A673 (cell line): ENCODE measurements at places on chromosomes 16 and 17. TPM values are rescaled to one million over a fixed set of nuclear protein-coding genes. Genes with fewer than 3 reads are reported as not detected.

Gene TNFRSF13B
- total RNA-seq: not detected in 2 replicates

Gene MYO15A
- total RNA-seq: 0.28 and 0.44 TPM in 2 replicates

Gene TBC1D3B
- 5.0 and 5.1 TPM in 2 replicates for total RNA-seq

Gene TMC6
- 21.2 and 22.9 TPM in 2 replicates for total RNA-seq

Gene TMEM88
- 1.7 and 3.0 TPM in 2 replicates for total RNA-seq

Gene DBNDD1
- 24.6 and 31.9 TPM in 2 replicates for total RNA-seq

Gene ALDOA
- 1,552 and 1,729 TPM in 2 replicates for total RNA-seq

DNA sequence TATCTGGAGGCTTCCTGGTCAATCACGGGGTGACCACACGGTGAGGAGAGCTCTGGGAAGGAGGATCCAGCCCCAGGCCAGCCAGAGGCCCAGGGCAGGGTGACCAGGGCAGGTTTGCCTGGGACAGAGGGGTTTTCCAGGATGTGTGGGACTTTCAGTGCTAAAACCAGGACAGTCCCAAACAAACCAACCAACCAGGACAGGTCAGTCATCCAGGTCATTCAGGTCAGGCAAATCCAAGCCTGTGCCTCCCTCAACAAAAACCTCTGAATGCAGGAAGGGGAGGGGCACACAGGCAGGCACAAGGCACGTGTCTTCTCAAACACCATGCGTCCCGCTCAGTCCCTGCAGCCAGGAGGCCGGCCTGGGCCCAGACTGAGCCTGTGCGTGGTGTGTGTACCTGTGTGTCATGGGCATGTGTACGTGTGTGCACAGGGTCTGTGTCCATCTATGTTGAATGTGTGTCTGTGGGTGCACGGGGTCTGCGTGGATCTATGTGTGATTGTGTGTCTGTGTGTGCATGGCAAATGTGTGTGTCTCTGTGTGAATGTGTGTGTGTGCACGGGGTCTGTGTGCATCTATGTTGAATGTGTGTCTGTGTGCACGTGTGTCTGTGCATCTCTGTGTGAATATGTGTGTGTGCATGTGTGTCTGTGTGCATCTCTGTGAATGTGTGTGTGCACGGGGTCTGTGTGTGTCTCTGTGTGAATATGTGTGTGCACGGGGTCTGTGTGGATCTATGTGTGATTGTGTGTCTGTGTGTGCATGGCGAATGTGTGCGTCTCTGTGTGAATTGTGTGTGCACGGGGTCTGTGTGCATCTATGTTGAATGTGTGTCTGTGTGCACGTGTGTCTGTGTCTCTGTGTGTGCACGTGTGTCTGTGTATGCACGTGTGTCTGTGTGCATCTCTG is 78.9 kb downstream of the RTN4RL1 start:
- no peak for DNase-seq
- peaks cover 13% of the 10 kb centered on the region for H3K4me1 ChIP-seq
- H3K27ac ChIP-seq: no peak overlapping the region

DNA sequence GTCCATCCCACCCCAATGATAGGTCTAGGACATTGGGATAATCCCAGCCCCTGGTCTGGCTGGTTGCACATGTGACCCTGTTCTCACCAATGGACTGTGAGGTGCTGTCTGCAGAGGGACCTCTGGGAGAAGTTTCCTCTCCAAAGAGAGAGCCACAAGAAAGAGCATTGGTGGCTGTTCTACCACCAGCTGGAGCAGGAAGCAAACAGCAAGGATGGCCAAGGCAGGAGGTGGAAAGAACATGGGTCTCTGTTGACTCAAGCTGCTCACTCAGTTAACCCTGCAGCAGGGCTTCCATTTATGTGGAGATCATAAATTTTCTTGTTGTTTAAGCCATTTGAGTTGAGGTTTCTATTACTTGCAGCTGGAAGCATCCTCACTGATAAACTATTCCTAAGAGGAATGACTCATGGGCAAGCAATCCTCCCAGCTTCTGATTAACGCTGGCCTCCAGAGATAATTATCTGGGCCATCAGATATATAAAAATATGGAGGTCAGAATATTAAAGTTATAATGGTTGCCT is 52.6 kb downstream of the CYB5B start:
- DNase-seq: peak; percentile 67
- no peaks in the 10 kb centered on the region for H3K27me3 ChIP-seq
- peaks cover 7% of the 10 kb centered on the region for H3K4me1 ChIP-seq
- no peak overlapping the region for H3K4me3 ChIP-seq

DNA sequence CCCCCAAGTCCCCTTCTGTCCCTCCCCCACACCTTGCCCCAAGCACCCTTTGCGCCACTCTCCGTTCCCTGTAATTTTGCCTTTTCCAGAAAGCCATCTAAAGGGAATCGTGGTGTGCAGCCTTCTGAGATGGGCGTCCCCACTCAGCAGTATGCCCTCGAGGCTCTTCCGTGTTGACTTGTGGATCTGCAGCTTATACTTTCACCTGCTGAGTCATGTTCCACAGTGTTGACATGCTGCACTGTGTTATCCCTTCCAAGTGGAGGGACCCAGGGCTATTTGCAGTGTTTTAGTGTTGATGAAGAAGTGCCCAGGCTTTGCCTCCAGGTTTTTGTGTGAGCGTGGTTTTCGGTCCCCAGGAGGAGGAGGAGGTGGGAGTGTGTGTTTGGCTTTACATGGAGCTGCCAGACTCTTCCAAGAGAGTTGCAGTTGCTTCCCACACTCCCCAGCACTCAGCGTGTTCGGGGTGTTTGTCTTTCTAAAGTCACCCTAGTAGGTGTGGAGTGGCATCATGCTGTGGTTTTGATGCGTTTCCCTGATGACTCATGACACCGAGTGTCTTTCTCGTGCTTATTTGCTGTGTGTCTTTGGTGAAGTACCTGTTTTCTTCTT is 32.1 kb upstream of the JPT2 start:
- H3K4me3 ChIP-seq: no peak overlapping the region
- peak; percentile 25 for DNase-seq
- H3K27ac ChIP-seq: peak overlapping the region; percentile 14
- peaks cover 22% of the 10 kb centered on the region for H3K36me3 ChIP-seq

DNA sequence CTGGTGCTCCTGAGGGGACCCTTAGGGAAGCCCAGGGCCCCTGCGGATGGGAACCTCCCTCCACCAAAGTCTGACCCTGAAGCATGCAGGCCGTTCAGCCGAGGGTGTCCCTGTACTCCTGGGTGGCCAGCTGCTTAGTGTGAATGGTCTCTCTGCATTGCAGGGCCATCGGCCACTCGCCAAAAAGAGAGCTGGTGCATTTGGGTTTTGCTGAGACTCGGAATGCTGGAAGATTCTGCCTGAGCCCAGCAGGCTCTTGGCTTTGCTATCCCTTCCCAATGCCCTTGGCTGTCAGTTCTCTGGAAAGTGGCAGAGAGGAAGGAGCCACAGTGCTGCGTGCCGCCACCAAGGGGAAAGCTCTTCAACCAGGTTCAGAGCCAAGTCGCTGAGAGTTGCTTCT is 2.8 kb downstream of the MEOX1 start:
- no peaks in the 10 kb centered on the region for H3K36me3 ChIP-seq
- H3K27ac ChIP-seq: no peak overlapping the region
- H3K27me3 ChIP-seq: no peaks in the 10 kb centered on the region
- no peak overlapping the region for H3K4me3 ChIP-seq
- no peak for DNase-seq

DNA sequence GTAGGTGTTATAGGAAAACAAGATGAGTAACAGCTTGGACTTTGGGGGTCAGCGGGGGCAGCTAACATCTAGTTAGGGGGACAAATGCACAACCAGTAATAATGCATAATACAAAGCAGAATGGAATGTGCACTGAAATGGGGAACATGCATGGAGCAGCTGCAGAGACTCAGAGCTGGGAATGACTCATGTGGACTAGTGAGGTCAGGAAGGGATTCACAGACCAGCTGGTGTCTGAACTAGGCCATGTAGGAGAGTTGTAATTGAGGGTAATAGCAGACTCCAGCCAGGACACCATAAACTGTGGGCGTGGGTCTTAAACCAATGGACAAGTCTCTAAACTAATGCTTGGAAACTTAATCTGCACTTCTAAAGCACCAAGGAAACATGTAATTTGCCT is 176.8 kb upstream of the ASIC2 start:
- peak; percentile 4 for DNase-seq
- no peak overlapping the region for H3K4me3 ChIP-seq
- H3K27me3 ChIP-seq: no peaks in the 10 kb centered on the region
- H3K36me3 ChIP-seq: no peaks in the 10 kb centered on the region

GRCh38 chr16:75032655-75033054 is 33.8 kb downstream of the ZNRF1 start:
- no peak overlapping the region for H3K4me3 ChIP-seq
- H3K27ac ChIP-seq: no peak overlapping the region
- no peaks in the 10 kb centered on the region for H3K27me3 ChIP-seq
- H3K4me1 ChIP-seq: peaks cover 3% of the 10 kb centered on the region
- no peaks in the 10 kb centered on the region for H3K36me3 ChIP-seq
- no peak for DNase-seq

DNA sequence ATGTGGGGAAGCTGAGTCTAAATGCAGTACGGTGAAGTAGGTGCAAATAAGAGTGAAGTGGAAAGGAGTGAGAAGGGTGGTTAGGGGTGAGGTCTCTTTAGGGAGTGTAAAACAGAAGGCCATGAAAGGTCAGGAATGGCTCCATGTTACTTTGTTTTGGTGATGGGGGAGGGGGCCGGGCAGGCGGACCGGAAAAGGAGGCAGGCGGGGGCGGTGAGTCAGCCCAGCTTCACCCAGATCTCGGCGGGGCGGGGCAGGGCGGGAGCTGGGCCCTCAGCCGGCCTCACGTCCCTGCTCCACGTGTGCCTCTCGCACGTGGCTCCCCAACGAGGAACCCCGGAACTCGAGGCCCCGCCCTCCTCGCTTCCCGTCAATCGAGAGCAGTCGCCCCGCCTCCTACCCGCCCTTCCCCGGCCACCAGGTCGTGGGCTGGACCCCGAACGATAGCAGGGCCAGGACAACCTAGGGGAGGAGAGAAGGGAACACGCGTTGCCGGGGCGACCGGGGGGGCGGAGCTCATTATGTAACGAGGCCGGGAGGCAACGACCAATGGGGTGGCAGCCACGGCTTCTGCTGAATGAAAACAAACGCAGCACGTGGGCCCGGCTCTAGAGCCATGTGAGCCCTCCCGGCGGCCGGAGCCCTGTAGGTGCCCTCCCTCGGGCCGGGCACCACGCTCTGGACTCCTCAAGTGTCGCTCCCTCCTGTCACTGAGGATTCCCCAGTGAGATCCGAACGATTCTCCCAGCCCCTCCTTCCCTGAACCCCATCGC is 1.4 kb downstream of the NR1D1 start:
- H3K27ac ChIP-seq: no peak overlapping the region
- no peaks in the 10 kb centered on the region for H3K36me3 ChIP-seq
- peaks cover 24% of the 10 kb centered on the region for H3K4me1 ChIP-seq
- no peaks in the 10 kb centered on the region for H3K27me3 ChIP-seq
- DNase-seq: peak; percentile 87

DNA sequence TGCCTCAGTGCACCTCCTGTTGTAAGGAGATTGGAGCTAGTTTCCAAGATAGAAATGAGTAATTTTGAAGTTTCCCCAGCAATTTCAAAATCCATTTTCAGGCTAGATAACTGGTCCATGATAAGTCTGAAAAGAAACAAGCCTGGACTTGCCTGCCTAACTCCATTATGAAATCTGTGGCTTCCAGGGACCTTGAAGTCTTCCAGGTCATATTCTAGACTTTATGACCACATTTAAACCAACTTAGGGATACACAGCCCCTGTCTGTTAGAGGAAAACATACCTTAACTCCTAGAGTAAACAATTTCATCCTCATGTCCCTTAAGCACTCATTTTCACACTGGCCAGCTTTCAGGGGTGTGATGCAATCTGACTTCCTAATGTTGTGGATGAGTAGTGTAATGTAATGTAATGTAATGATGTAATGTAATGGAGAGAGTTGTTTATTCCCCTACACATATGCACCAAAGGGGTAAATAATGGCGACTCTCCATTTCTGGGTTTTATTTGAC is 96.7 kb upstream of the FAM20A start:
- no peak for DNase-seq
- no peaks in the 10 kb centered on the region for H3K27me3 ChIP-seq

DNA sequence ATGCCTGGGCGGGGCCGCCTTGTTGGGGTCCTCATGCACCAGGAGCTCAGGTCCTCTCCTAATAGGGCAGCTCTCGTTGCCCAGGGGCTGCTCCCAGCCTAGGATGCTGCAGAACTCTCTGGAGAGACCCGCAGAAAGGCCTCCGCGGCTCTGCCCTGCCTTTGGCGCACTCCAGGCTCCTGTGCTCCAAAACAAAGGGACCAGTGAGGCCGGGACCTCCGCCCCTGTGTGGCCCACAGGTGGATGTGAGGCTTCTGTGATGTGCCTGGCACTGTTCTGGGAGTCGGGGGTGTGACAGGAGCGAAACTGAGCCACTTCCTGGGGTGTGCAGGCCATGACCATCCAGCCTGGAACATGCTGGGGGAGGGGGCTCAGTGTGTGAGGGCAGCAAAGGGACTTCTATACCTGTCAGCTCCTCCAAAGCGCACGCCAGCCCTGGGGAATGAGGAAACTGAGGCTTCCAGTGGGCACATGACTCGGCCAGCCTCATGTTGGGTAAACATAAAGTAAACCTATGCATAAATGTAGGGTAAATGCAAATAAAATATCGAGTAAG is 153.2 kb downstream of the IRF8 start:
- no peak for DNase-seq
- H3K4me3 ChIP-seq: no peak overlapping the region
- H3K27me3 ChIP-seq: peaks cover 58% of the 10 kb centered on the region
- H3K36me3 ChIP-seq: no peaks in the 10 kb centered on the region

DNA sequence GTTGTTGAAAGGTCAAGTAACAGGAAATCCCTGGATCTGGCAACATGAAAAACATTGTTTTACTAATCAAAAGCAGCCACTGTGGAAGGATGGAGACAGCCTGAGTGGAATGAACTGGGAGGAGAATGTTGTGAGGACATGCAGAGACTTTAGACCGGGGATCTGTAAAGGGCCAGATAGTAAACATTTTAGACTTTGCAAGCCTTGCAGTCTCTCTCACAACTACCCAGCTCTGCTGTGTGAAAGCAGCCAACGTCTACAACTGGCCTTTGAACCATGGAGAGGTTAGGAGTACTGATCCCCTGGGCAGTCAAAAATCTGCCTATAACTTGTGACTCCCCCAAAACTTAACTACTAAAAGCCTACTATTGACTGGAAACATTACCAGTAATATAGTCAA is 41.5 kb upstream of the TOM1L1 start:
- H3K4me3 ChIP-seq: no peak overlapping the region
- no peak overlapping the region for H3K27ac ChIP-seq
- peaks cover 9% of the 10 kb centered on the region for H3K4me1 ChIP-seq
- DNase-seq: no peak
- no peaks in the 10 kb centered on the region for H3K27me3 ChIP-seq
- H3K36me3 ChIP-seq: no peaks in the 10 kb centered on the region
